ENCODE measurements at places on chromosomes 13 and 19. TPM values are rescaled to one million over a fixed set of nuclear protein-coding genes. Genes with fewer than 3 reads are reported as not detected.

DNA sequence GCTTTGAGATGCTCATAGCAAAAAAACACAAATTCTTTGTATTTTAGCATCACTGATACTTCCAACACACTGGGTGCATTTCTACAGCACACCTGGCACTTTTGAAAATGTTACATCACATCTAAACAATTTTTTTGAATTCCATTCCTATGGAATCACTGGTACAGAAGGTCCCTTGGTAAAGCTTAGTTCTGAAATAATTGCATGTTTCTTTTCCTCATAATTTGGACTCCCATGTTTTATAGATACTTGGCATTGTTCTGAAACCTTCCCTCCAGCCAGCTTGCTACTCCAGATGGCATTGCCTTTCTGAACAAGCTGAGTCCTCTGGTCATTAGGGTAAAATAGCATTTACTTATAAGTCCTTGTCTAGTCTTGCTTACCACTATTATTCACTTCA lies 481.3 kb upstream of the GPC6 start:
- DNase-seq = no peak

- no peak for DNase-seq
Observed at GRCh38 chr13:97695684-97696083, 257.8 kb upstream of the IPO5 start.

DNA sequence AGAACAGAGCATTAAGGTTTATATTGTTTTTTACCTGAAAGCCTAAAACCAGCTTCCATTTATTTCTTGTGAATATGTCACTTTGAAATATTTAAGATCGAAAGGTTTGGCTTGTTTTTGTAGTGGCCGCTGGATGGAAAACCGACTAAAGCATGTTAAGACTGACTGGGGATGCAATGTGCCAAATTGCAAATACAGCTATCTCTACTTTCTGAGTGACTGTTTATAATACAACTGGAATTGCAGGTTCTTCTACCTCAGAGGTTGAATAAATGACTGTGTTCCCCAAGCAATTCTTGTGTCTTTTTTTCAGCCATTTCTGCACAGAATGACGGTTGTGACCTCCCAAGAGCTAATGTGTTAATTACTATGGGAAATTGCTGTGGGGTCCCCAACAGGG lies 50.0 kb upstream of the TMTC4 start:
- DNase-seq = no peak

DNA sequence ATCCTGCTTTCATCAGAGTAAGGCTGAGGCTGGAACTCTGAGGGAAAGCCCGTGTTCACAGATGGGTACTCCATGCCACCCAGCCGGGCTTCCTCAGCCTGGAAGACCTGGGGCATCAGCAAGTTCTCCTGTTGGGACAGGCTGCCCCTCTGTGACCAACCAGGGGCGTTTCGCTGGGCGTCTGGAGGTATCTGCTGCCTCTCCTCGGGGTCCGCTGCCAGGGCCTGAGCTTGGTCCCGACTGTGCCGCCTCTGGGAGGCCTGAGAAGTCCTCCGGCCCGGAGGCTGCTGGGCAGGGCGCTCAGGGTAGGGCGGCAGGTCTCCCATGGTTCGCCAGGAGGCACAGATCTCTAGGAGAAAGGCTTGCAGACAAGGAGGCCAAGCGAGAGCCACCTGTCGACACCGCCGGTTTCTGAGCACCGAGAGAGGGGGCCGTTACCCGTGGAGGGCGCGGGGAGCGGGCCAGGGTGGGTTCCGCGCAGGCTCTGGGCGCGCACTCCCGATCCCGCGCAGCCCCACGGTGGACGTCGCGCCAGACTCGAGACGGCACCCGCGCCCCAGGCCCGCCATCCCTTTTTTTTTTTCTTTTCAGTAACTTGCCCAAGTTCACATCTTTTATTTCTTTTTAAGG lies at the start of gene RSPH6A:
Gene RSPH6A, minus strand, starts transcription at position 458 of the 630 bp plus-strand sequence. Its CDS starts 132 bp downstream, at position 326.
- no peak for DNase-seq

DNA sequence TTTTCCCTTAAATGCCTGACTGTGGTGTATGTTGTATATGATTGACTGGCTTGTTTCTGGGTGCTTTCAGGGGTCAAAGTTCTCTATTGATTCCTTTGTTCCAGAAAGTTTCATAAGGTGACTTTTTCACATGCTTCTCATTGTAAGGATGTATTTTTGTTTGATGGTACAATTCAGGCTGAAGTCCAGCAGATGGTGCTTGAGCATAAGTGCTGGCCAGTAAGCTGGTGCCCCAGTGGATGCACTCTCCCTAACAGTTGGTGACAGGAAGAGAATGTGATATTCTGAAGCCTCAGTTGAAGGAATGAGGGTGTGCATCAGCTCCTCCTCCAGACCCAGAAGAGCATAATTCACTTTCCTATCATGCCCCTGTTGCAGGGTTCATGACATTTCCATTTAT lies 1941.6 kb upstream of the PRR20A start:
- DNase-seq = no peak

DNA sequence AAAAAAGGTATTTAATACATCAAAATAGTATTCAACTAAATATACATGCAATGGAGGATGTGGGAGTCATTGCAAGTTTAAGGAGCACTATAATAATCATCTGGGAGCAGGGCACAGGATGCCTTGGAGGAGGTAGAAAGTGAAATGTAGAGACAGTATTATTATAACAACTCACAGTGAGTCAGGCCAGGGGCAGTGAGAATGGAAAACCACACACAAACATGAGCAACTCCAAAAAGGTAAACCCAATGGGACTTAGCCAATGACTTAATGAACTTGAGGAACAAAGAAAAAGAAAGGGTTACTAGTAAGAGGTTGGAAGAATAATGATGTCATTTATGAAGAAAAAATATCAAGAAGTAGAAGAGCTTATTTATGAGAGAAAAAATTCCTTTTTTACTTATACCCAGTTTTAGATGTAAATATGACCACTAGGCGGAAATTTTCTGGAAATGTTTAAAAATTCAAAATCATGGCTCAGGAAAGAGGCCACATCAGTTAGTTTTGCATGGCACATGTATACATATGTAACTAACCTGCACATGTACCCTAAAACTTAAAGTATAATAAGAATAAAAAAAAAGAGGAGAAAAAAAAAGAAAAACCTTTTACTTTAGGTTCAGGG lies 389.3 kb downstream of the SUCLA2 start:
- no peak for DNase-seq

DNA sequence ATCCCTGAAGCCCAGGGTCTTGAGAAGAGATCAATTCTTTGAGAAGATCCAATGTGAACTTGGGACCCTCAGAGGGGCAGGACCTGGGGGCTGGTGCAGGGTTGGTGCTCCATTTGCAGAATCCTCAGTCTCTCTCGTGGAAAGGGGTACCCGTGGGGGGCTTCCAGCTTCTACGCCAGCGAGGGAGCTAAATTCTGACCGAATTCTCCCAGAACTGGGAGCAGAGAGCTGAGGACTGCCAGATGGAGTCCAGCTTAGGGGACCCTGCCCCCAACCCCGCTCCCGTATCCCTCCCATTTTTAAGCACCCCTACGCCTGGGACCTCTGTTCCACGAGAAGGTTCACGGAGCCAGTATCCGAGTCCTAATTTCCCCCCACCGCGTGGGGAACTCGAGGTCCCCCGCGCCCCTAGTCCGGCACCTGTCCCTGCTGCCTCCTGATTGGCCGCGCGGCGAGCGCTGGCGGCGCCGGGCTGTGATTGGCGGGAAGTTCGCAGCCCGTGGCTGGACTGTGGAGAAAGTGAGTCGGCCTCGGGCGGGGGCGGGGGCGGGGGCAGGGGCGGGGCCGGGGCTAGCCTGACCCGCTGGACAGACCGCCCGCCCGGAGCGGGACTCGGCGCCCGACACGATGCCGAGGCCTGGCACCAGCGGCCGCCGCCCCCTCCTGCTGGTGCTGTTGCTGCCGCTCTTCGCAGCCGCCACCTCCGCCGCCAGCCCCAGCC lies 4.4 kb upstream of the LTBP4 start:
- no peak for DNase-seq

The RTBDN gene
- not detected for total RNA-seq

The PPP5C gene
- total RNA-seq = 126 TPM
